Fibroblast of lung (primary cell): ENCODE measurements at places on chromosomes 7 and 10. TPM values are rescaled to one million over a fixed set of nuclear protein-coding genes. Genes with fewer than 3 reads are reported as not detected.

GRCh38 chr7:107960272-107960671 is 42.7 kb downstream of the LAMB1 start:
- peak; percentile 57 for DNase-seq

GRCh38 chr7:92881091-92881485 is 44.7 kb upstream of the CDK6 start:
- DNase-seq = no peak

DNA sequence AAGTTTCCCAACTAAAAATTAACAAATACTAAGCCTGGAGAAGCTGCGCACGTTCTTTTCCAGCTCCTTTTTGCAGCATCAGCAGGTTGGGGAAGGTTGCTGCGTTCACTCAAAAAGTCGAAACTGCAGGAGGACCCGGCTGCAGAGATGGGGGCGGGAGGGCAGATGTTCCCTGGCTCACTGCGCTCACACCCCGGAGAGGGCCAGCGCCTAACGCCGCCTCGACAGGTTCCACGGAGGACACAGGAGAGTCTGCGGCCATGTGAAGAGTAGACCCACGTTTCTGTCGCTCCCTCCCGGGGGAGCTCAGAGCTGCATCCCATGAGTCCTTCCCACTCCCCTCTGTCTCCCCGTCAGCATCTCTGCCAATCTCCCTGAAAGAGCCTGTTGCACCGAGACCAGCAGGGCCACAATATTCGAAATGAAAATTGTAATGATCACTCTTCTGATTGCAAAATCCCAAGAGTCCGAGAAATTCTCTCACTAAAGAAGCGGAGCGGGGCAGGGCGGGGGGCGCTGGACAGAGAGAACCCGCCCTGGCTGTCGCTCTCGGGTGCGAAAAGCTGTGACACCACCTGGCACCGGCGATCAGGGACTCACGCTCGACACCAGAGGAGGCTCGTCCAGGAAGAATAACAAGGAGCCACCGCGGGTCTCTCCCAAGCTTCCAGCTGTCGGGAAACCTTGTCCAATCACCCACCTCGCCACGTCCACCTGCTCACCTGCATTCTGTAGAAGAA is 131.5 kb upstream of the PFKP start:
- no peak for DNase-seq

- DNase-seq = no peak
Measured at GRCh38 chr7:14835384-14835783, 67.2 kb downstream of the DGKB start.

DNA sequence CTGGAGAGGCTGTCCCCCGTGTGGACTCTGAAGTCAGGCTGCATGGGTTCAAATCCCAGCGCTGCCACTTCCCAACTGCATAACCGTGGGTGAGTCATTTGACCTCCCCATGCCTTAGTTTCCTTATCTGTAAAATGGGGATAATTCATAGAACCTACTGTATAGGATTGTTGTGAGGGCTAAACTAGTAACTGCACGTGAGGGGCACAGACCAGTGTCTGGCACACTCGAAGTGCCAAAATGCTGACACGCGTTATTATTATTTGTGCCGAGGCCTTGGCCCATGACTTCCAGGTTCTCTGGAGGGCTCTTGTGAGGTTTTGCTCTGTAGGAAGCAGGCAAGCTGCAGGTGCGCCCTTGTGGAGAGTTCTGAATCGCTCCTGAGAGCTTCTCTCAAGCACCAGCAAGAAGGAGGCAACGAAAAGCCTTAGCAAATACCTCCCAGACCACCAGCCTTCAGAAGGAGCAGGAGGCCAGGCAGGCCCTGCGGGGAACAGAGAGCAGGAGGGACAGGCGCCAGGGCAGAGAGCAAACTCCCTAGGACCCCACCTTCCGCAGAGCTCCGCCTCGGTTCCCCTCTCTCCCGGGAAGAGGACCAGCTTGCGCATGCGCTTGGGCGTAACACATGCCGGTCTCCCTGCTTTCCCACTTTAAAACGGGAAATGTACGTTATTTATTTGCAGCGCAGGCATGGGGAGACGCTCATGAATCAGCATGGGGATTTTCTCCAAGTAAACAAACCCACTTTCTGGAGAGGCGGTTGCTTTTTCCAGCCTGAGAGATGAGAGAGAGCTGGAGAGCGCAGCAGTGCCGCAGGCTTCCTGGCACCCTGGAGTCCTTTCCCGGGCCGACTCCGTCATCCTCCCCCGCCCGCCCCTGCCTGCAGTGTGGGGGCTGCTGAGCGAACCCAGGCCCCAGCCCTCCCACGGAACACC is 39.6 kb downstream of the SORCS3 start:
- no peak for DNase-seq

GRCh38 chr7:151435971-151436370 is 4.0 kb downstream of the CRYGN start:
- no peak for DNase-seq

DNA sequence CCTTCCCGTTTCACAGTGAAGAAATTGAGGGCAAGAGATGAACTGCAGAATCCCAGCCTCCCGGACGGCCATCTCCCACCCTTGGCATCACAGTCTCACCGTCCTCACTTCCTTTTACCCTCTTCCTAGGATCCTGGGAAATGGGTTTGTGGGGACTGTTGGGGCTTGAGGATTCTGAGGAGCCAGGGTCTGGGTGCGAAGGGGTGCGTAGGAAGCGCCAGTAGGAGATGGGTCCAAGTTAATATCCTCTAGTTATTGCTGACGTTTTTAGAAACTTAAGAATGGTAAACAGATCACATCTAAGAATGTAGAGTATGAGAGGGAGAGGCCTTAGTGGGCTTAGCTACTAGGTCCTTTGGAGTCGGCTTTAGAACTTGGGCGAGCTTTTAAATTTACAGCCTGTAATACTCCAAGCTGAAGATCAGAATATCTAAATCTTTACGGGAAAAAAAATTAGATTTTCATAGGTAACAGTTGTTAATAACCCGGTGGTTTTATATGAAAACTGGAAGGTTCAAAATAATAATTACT is 696 bp downstream of the MALSU1 start:
- peak; percentile 25 for DNase-seq

- DNase-seq = no peak
Measured at GRCh38 chr7:18671176-18671575, 175.6 kb downstream of the HDAC9 start.

- DNase-seq = no peak
Measured at GRCh38 chr7:24654305-24654704, 81.1 kb downstream of the PALS2 start.

DNA sequence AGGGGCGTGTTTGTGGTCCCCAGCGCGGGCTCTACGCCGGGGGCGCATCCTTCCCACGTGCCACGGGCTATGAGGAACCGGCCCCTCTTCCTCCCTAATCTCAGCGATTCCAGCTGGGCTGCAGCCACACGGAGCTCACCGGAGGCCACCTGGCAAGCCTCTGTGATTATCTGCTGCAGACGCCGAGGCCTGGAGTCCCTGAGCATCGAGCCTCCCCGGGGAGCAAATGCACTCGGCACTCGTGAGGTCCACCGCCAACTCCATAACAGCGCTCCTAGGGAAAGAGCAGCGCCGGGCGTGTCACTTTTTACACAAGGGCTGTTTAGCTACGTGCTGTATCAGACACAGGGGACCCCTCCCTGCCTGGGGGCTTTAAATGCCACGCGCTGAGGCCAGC is 101.2 kb downstream of the DYNC2I1 start:
- no peak for DNase-seq

GRCh38 chr10:43130770-43131171 is 7.5 kb upstream of the CSGALNACT2 start:
- DNase-seq = no peak

DNA sequence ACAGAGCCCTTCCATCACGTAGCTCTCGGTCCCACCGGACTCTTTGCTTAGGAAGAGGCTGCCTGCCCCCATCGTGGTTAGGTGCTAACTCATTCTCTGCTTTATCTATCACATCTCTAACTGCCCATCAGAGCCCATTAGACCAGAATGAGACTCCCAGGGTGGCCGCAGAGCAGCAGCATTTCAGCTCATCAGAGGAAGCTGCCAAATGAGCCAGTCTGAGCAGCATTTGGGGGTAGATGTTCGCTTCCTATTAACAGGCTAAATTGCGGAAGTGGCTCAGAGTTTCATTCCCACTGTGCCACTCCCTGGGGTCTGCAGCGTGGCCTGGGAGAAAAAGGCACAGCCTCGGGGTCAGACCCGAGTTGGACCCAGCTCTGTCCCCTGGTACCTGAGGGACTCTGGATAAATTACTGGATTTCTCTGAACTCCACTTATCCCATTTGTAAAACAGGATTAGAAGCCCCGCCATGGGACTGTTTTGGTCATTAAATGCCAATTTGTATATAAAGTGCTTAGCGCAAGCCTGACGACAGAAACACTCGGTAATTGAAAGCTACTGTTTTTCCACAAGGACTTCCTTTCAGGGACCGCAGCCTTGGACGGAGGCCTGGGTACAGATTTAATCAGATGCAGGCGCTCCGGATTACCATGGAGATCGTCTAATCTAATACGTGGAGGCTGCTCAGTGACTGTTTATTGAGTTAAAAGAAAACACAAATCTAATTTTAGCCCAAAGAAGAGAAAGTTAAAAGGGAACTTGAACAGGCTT is 73.8 kb upstream of the PRLHR start:
- peak; percentile 82 for DNase-seq

DNA sequence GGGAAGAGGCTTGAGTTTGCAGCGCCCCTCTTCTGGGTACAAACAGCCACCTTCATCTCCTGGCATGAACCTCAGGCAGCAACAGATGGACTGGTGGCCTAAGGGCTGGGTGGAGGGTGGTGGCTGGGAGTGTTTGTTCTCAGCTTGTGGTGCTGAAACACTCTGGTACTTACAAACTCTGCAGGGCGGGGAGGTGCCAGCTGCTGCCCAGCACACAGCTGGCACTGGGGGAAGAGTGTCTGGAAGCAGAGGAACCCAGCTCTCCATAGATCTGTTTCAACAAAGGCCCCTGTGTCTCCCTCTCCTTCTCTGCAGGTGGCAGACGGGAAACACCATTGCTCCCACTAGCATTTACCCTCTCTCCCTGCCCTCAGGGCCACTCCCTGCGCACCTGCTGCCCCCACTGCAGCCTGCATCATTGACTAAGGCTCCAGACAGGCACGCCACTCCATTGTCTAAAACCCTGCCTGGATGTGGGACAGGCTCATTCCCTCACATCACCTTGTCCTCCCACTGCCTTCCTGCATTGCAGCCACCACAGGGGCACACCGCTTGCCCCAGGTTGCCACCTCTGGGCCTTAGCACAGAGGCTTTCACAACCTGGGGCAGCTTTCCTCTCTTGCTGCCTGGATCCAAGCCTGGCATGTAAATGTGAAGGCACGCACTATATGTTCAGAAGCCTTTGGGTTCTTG is 6.5 kb downstream of the ARHGAP22 start:
- DNase-seq = no peak

- DNase-seq = no peak
Measured at GRCh38 chr7:1700086-1700485, 30.0 kb downstream of the ELFN1 start.

DNA sequence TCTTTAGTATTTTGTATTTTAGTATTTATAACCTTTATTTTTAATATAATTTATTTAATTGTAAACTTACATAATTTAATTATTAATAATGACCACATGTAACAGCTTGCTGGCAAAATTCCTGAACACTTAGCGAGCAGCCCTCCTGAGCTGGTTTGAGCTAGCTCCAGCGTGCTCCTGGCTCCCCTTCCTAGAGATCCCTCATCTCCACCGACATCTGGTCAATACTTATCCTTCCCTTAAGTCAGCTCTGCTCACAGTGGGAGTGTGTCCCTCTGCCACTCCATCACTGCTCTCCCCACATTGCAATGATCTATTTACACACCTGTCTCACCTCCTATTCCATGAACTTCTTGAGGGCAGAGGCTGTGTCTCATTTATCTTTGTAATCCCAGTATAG is 20.6 kb upstream of the TBXAS1 start:
- DNase-seq = no peak

- peak; percentile 55 for DNase-seq
Measured at GRCh38 chr7:4682621-4683042, 537 bp downstream of the FOXK1 start.

- no peak for DNase-seq
Measured at GRCh38 chr10:7152982-7153381, 257.9 kb downstream of the SFMBT2 start.

DNA sequence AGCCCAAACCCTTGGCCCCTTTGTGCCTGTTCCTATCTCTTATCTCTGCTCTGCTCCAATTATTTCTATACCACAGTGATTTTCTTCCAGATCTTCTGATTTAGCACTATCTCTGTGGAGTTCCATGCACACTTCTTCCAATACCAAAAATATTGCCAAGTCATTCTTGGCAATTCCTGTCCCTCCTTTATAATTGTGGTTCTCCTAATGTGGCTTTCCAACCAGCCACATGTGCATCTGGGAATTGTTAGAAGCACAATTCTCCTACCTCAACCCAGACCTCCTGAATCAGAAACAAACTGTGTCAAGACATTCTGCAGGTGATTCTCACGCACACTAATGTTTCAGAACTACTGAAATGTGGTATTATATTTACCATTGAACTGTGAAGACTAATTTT is 447.8 kb upstream of the IGFBP3 start:
- no peak for DNase-seq

DNA sequence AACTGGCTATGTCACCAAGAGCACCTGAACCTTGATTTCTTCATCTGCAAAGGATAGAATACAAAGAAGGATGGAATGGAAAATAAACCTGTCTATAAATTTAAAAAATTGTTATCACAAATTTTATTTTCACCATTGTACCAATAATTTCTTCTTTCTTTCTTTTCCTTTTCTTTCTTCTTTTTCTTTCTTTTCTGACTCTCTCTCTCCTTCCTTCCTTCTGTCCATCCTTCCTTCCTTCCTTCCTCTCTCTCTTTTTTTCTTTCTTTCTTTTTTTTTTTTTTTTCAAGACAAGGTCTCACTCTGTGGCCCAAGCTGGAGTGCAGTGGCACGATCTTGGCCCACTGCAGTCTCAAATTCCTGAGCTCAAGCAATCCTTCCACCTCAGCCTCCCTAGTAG is 36.6 kb upstream of the SORBS1 start:
- no peak for DNase-seq

- no peak for DNase-seq
Measured at GRCh38 chr10:128708182-128708581, 582.0 kb upstream of the MKI67 start.

DNA sequence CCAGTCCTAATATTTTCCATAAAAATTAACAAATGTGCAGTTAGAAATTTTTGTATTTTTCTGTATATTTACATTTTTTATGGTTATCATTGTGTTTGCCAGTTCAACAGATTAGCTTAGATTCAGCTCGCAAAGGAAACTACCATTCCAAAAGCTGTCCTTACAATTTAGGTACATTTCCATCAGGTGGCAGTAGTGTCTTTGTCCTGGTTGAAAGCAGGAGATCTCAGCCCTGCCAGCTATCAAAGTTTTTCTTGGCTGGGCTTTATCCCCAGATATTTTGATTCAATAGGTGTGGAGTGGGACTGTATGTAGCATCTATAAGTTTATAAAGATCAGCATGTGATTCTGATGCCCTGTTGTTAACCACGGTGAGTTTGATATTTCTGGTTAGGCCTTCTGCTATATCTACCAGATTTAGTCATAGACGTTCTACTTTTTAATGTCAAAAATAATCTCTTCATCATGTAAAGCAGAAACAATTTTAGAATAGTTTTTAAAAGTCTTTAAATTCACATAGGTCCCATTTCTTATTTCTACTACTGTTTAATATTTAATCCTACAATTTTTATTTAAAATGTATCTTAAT is 15.5 kb upstream of the ICA1 start:
- DNase-seq = no peak

NET1 gene
- 7.2 and 24.8 TPM in 2 replicates for polyA plus RNA-seq

LIPJ gene
- polyA plus RNA-seq = not detected in 2 replicates

DPP6 gene
- not detected in 2 replicates for polyA plus RNA-seq

PTPRZ1 gene
- 0.05 and 0.09 TPM in 2 replicates for polyA plus RNA-seq

UMAD1 gene
- polyA plus RNA-seq = 18.2 and 19.8 TPM in 2 replicates

VPS41 gene
- polyA plus RNA-seq = 36.9 and 55.5 TPM in 2 replicates

SH2D4B gene
- not detected in 2 replicates for polyA plus RNA-seq

TSPAN33 gene
- polyA plus RNA-seq = 0.25 and 0.36 TPM in 2 replicates

ITPRIP gene
- 11.1 and 18.8 TPM in 2 replicates for polyA plus RNA-seq

OR2A42 gene
- polyA plus RNA-seq = 0.02 and 0.06 TPM in 2 replicates

MYH16 gene
- polyA plus RNA-seq = not detected in 2 replicates
